ENCODE measurements at places on chromosomes 1 and 21.

- DNase-seq: no peak
These were observed 687 bp downstream of the PRKAB2 start for GRCh38 chr1:147171399-147172167.

DNA sequence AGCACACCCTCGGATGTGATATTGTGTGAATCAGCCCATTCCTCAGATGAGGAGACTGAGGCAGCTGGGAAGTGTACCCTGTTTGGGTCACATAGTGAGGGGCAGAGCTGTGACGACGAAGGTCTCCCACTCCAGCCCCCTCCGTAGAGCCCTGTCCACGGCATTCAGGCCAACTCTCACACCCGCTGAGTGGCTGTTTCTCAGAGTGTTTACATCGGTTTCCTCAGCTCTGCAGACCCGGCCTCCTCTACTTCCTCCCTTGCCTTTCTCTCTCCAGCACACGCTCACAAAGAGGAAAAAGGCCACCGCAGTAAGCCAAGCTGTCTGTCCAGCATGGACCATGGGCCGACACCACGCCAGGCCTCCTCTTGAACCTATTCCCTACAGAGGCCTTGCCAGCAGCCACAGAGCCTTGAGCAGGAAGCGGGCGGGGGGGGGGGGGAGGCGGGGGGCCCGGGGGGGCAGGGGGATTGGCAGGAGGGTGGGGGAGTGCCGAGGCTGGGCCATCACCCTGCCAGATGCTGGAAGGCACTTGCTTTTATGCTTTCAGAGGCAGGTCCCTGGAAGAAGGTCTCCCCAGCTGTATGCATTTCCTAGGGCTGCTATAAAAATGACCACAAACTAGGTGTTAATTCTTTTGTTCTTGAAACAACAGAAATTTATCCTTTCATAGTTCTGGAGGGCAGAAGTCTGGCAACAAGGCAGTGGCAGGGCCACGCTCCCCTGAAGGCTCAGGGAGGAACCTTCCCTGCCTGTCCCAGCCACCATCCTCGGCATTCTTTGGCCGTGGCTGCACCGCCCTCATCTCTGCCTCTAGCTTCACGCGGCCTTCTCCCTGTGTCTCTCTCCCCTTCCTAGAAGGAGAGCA, 178.4 kb downstream of the PSMG1 start:
- DNase-seq: no peak

DNA sequence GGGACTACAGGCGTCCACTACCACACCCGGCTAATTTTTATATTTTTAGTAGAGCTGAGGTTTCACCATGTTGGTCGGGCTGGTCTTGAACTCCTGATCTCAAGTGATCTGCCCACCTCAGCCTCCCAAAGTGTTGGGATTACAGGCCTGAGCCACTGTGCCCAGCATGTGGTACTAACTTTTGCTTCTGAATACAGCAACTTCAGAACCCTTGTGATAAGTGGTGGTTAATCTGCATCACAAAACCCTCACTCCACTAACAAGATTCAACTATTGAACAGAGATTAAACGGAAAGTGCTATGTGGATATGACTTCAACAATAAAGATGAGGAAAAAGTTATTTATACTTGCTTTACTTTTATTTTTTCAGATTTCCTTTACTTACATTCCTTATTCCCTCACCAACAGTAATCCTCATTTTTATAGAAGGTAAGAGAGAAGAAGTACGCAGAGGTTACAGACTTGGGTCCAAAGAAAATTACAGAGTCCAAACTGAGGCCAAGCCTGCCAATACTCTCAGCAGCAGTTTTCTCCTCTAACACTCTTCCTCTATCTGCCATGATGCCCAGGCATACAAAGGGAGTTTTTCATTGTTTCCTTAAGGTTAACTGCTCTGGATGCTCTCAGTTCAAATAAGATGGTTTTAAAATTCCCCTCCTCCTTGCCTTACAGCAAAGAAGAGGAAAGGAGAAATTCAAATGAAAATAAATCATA, 44.3 kb downstream of the SLC16A1 start:
- no peak for DNase-seq

DNA sequence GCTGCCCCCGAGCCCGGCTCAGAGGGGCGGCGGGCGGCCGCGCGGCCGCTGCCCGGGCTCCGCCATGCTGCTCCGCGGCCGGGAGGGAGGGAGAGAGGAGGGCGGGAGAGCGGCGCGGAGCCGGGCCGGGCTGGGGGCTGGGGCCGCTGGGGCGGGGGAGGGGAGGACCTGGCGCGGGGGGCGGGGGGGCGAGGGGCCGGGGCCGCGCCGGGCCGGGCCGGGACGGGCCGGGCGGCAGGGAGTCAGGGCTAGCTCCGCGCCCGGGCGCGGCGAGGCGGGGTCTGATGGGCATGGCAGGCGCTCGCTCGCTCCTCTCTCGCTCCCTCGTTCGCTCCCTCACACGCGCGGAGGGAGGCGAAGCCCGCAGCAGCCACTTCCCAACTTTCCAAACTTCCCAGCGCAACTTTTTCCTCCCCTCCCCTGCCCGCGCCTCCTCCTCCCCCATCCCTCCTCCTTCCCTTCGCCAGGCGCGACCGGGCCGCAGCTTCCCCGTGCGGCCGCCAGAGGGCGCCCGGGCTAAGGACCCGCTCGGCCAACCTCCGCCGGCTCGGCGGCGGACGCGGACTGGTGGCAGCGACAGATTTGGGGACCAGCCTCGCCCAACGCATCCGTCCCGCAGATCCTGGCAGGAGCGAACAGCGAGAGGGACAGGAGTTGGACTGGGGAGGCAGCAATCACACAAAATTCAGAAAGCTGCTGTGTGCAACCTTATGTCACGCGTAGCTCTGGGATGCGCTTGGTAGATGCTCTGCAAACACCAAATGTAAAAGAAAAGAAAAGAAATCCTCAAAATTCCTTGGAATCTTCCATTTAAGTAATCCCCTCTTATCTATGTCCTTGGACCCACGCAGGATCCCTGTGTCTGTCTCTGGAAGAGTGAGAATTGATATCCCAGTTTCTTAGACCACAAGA, at the start of gene TRABD2B:
TRABD2B (minus strand) TSS at position 97 of the 912 bp plus-strand sequence.
- peak; percentile 17 for DNase-seq

- no peak for DNase-seq
These were observed 28.7 kb downstream of the NBPF3 start for GRCh38 chr1:21468599-21468998.

GRCh38 chr1:201736707-201737320, 92.1 kb upstream of the IPO9 start:
- no peak for DNase-seq

DNA sequence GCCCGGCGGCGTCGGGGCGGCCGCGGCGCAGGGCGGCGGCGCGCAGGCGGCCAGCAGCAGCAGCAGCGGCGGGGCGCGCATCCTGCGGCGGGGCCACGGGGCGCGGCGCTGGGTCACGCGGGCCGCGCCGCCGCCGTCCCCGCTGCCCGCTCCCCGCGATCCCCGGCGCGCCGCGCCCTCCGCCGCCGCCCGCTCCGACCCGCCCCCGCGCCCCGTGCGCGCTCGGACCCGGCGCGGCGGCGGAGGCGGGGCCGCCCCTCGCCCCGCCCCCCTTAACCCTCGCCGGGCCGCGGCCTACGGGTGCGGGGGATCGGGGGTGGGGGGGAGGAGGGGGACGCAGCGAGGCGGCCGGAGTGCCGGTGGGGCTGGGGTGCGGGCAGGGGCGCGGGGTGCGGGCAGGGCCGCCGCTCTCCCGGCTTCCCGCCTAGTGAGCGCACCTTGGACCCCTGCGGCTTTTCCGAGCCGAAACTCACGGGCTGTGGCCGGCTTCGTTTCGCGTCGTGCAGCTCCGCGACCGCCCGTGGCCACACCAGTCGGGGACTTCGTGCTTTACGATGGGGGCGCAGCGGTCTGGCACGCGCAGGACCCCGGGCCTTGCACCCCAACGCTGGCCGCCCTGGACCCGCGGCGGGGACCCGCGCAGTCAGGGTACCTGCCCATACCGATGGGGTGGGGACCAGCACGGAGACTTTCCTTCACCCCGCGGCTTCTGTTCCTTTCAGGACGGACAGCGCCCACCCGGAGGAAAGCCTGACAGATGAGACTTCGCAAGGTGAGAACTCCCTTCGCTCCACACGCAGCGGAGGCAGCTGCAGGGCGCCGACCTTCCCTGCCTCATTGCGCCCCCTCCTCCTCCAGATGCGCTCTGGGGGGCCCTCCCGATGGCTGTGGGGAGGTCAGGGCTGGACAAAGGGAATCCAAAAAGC, at the start of gene FNDC10:
FNDC10 (minus strand) TSS at position 201 of the 926 bp plus-strand sequence; CDS start at position 81, 120 bp downstream.
- no peak for DNase-seq
